ENCODE measurements at places on chromosomes 6 and 20.

DNA sequence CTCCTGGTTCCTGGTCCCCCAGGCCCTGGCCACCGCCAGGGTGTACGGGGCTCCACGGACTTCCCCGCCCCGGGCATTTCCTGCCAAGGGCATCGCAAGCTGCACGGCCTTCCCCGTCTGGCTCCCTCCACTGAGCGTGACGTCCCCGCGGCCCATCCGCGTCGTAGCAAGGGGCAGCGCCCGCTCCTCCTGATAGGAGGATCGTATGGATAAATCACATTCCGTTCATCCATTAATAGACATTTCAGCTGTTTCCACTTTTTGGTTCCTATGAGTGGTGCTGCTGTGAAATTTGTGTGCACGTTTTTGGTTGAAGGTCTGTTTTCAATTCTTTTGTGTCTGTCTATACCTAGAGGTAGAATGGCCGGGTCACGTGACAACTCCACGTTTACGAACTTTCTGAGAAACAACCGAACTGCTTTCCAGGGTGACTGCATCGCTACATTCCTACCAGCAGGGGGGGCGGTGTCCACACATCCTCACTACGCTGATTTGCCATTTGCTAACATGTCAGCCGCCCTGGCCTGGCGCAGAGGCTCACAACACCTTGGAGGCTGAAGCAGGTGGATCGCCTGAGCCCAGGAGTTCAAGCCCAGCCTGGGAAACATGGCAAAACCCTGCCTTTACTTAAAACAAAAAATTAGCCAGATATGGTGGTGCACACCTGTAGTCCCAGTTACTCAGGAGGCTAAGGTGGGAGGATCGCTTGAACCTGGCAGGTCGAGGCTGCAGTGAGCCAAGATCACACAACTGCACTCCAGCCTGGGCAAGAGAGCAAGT, 37.7 kb downstream of the KCNQ2 start:
- peak; percentile 97 for DNase-seq

GRCh38 chr6:56510984-56511531, 131.6 kb downstream of the DST start:
- DNase-seq = no peak

DNA sequence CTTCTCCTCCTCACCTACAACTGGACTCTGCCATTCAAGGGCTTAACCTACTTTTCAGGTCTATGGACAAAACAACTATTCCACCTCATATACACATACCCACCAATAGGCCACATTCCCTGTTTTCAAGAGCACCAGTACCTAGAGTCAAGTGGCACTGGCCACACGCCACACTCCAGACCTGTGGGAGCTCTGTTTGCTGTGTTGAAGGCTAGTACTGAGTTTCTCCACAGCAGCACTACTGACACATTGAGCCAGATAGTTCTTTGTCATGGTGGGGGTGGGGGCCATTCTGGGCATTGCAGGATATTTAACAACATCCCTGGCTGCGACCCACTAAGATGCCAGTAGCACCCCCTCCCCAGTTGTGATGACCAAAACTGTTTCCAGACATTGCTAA, 84.1 kb downstream of the RALGAPA2 start:
- no peak for DNase-seq

- DNase-seq = no peak
Observed at GRCh38 chr6:167998215-167998614, 744 bp downstream of the KIF25 start.

GRCh38 chr20:58698741-58699622, 6.4 kb downstream of the NPEPL1 start:
- peak; percentile 18 for DNase-seq

GRCh38 chr6:129754750-129755149, 44.8 kb upstream of the ARHGAP18 start:
- no peak for DNase-seq

GRCh38 chr6:2221726-2222274, 23.6 kb downstream of the GMDS start:
- DNase-seq = no peak

DNA sequence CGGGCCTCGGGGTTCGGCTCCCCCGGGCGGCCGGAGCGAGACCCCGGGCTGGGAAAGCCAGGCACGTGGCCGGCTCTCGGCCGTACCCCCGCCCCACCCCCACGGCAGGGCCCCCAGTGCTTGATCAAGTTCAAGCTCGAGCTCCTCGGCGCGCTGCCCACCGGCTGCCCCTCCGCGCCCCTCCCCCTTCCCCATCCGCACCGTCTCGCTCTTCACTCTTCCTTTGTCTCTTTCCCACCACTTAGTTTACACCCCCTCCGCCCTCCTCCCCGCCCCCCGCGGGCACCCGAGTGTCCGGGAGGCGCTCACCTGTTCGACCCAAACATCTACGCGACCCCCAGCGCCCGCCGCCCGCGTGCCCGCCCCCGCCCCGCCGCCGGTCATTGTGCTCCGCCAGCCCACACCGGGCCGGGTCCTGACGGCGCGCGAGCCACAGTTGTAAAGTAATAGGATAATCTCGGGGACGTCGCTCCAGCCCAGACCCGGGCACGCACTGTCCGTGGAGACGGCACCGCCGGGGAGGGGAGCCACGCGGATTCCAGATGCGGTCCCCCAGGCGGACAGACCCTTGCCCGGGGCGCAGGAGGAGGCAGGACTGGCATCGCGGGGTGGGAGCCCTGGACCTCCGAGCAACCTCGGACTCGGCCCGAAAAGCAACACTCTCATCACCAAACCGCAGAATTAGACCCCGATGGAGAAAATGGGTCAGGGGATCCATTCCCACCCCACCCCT, 100.7 kb downstream of the NOL4L start:
- DNase-seq = no peak

GRCh38 chr20:61896058-61896961, 169.4 kb downstream of the TAF4 start:
- DNase-seq = peak; percentile 94

- no peak for DNase-seq
Observed at GRCh38 chr6:11613858-11614257, 76.3 kb downstream of the TMEM170B start.

DNA sequence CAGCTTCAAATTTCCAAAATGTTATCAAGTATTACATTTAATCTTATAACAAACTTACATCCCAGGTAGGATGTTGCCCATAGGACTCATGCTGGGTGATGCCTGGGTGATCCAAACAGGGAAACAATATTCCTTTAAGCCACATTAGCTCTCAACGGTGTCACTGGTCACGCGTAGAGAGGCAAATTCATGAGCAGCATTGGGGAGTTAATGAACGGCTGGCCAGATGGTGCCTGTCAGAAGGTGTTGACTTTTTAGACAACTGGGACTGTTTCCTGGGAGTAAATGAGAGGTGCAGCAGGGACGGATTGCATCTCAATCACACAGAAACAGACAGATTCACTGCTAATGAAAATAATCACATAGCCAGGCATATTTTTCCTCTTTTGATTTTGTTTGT, 83.3 kb upstream of the ID4 start:
- no peak for DNase-seq

DNA sequence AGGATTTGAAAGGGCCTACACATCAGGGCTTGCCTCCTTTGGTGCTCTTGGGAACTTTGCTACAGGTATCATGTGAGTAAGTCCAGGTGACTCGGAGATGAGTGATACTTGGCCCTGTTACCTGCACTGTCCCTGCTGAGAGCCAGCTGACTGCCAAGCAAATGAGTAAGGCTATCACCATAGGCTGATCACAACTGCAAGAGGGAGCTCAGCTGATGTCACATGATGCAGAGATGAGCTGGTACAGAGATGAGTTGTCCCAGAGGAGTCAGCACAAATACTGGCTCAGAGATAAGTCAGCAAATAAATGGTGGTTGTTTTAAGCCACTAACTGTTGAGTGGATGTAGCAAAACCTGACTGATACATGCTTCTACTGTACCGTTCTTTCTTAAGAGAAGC, 41.4 kb downstream of the LAMP5 start:
- DNase-seq = no peak

DNA sequence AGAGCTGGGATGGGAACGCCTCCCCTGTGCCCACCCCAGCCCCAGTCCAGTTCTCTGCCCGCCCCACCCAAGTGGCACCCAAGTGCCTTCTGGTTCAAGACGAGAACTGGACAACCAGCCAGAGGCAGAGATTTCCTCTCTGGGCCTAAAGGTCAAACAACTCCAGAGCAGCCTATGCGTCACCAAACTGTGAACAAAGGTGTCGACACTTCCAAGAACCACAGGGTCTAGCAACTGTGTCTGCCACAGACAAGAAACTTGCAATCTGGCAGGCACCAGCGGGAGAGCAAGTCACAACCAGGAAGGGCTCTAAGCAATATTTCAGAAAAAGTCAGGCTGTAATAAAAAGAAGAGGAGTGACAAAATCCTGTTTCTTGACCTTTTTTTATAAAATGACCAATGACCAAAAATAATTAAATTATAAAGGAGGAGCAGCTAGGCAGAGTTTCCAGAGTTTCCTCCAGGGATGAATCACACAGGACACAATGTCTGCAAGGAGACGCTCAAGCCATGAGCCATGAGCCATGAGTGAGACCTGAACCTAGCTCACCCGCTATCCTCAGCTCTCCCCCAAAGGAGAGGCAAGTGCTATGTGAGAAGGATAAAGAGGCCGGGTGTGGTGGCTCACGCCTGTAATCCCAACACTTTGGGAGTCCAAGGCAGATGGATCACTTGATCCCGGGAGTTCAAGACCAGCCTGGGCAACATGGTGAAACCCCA, 11.1 kb downstream of the EDEM2 start:
- DNase-seq = no peak

DNA sequence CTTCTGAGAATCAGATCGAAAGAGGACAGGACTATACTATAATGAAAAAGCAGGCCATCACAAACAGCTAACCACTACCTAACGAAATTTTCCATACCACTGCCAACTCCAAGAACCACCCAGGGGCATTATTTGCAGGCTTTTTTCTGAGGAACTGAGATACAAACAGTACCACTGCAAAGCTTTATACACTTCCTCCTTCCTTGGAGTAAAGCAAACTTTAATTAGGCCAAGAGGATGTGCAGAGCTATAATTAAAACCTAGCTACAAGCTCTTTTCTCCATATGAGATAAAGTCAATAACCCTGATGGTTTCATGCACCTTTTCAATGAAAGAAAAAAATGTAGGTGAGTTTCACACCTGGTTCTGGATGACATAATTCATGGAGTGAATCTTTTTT, 68.5 kb downstream of the ELOVL5 start:
- no peak for DNase-seq

DNA sequence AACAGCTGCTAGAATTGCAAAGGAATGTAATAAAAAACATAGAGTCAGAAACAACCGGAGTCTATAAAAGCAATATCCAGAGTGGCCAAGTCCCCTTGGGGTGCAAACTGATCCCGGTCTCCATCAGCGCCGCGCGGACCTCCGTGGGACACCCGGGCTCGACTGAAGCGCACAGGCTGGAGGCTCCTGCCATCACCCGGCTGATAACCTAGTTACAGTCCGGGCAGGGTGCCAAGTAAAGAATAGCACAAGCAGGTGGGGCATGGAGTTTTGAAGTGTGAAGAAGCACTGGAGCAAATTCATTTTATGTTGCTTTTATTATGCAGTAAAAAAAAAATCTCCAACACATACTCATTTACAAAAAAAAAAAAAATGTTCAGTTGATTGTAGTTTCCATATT, 205.1 kb upstream of the GMDS start:
- DNase-seq = no peak

- no peak for DNase-seq
Observed at GRCh38 chr6:33492093-33492492, 37.7 kb downstream of the ZBTB9 start.

GRCh38 chr20:53668992-53669391, 75.4 kb upstream of the ZNF217 start:
- DNase-seq = no peak

DNA sequence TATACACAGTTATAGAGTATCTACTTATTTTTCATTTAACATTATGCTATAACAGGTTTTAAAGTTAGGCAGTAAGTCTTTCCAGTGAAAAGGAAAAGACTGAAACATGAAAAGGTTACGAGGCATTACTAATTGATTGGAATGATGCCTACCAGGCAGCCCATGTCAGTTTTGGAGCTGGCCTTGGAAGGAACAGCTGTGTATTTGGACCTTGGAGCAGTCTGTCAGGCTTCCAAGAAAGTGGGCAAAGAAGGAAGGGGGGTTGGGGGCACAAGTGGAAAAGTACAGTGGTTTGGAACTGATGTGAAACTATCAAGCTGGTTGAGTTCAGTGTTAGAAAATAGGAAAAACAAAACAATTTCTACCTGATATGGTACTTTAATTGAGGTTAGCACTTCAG, 41.7 kb downstream of the SLC16A10 start:
- DNase-seq = no peak

GRCh38 chr6:70157086-70157485, 145.8 kb downstream of the COL9A1 start:
- DNase-seq = no peak

- DNase-seq = no peak
Observed at GRCh38 chr6:25371037-25371347, 91.8 kb downstream of the CARMIL1 start.

- no peak for DNase-seq
Observed at GRCh38 chr6:56419191-56419590, 171.8 kb upstream of the COL21A1 start.

DNA sequence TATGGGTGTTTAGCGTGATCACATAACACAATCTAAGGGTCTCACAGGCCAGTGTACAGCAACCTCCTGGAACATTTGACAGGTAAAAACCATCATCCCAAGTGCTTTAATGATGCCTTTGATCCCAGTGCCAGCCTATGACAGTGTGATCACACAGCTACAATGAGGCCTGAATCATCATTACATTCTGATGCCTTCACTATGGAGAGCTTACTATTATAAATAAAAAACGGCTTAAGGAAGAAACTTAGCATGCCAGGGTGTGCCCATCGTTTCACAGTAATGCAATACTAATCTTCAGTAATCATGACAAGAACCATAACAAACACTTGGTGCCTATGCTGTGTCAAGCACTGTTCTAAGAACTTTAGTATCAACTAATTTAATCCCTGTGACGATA, 11.4 kb downstream of the MAP7 start:
- no peak for DNase-seq

DNA sequence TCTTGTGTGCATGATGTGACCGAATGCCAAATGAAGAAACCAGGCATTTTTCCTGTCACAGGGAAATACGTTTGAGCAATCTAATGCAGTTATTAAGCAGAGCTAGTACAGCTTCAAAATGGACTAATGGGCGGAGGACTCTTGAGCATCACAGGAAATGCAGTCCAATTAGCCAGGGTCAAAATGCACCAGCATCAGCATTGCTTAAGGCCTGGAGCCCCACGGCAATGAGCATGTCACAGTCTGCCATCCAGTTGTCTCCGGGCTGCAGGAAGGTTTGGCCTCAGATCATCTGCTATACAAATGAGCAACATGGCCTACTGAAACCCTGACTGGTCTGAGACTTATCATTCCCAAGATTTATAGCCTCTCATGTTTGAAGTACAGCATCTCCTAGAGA, 652.1 kb upstream of the SLC35B3 start:
- DNase-seq = no peak

All from 8988T (cell line).